ENCODE measurements at places on chromosomes 5 and 9.

DNA sequence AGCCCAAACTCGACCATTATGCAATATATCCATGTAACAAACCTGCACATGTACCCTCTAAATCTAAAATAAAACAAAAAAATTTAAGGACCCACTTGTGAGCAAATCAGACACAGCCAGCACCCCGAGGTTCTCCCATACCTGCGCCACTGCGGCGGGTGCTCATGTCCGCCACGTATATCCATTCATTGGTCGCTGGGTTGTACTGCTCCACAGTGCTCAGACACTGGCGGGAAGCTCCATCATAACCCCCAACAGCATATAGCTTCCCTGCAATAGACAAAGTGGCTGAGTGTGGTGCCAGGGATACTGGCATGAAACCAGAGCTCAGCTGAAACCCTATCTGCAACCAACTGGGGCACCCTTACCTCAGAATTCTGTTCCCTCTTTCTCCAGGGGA is 102.0 kb downstream of the KLHL3 start:
- DNase-seq: no peak

GRCh38 chr5:90640484-90641059 is 82.0 kb downstream of the ADGRV1 start:
- no peak for DNase-seq

DNA sequence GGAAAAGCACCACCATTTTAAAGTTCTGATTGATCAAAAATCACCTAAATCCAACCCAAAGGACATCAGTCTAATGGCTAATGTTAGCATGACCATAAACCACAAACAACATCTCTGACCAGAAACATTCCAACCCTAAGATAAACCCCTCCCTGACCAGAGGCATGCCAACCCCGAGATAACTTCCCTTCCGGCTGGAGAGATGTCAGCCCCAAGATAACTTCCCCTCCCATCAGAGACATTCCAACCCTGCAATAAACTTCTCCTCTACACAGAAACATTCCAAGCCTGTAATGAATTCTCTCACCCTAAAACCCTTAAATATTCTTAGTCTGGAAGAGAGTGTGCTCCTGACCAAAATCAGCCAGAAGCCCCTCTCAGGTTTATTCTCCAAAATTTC is 364.3 kb downstream of the KCNN2 start:
- DNase-seq: no peak

DNA sequence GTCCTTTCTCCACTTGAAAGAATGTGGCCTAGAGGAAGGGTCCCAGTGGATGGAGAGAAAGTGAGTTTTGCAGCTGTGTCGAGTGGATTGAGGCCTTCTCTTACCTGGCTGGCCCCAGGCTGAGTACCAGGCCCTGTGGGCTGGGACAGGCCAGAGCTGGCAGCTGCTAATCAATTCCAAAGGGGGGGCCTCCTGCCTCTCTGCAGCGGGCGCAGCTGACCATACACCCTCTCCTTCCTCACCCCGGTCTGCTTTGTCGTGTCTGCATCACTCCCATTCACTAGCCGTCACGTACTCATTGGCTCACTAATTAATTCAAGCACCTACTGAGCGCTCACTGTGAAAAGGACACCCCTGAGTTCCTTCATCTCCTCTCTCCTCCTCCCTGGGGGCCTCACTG is 58.4 kb upstream of the PITX1 start:
- no peak for DNase-seq

- no peak for DNase-seq
These were observed 124.2 kb downstream of the WNK2 start for GRCh38 chr9:93308158-93308602.

GRCh38 chr9:91426123-91426745 is 2.6 kb upstream of the NFIL3 start:
- no peak for DNase-seq

DNA sequence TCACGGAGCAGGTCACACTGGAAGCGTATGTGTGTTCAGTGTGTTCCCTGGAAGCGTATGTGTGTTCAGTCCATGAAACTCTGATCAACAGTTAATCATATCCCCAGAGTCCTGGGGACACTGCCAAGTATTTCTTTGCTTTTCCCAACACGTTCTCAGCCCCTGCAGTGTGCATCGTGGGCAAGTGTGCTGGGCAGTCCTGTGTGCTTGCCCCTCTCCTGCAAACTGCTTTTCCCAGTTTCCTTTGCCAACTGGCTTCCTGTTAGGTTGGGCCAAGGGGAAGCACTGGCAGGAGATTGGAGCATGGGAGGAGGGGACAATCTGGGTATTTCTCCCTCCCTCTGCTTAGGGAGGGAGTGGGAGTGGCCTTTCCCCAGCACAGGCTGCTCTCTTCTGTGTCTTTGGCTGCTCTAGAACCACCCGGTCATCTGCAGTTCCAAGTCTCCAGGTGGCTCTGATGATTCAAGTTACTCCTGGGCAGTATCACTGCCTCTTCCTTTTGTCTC is 36.8 kb upstream of the NEK6 start:
- no peak for DNase-seq

- DNase-seq: no peak
These were observed 59.7 kb downstream of the PRELID2 start for GRCh38 chr5:145775411-145775810.

GRCh38 chr5:21236971-21237427 is 1249.0 kb upstream of the CDH18 start:
- DNase-seq: no peak

DNA sequence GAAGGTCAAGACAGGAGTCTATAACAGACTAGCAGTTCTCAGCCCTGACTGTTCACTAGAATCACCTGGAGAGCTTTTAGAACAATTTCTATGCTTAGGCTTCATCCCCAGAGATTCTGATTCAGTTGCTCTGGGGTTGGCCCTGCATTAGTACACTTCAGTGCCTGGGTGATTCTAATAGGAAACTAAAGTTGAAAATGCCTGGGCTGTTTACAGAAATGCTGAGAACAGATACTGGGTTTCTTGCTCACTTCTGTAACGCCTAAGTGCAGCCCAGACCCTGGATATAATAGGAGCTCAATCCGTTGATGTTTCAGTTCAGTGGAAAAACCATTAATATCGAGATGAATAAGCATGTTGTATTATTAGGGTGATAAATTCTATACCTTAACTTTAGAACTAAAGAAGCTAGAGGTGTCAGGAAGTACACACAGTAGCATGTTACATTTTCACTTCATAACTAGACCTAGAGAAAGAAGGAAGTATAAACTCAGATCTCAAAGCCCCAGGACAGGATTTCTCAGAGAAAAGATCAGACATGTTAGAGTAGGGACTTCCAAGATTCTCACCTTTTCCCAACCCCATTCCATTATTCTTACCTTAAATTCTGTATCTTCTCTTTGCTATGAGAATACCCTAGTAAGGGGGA is 20.4 kb downstream of the HAVCR2 start:
- DNase-seq: no peak

DNA sequence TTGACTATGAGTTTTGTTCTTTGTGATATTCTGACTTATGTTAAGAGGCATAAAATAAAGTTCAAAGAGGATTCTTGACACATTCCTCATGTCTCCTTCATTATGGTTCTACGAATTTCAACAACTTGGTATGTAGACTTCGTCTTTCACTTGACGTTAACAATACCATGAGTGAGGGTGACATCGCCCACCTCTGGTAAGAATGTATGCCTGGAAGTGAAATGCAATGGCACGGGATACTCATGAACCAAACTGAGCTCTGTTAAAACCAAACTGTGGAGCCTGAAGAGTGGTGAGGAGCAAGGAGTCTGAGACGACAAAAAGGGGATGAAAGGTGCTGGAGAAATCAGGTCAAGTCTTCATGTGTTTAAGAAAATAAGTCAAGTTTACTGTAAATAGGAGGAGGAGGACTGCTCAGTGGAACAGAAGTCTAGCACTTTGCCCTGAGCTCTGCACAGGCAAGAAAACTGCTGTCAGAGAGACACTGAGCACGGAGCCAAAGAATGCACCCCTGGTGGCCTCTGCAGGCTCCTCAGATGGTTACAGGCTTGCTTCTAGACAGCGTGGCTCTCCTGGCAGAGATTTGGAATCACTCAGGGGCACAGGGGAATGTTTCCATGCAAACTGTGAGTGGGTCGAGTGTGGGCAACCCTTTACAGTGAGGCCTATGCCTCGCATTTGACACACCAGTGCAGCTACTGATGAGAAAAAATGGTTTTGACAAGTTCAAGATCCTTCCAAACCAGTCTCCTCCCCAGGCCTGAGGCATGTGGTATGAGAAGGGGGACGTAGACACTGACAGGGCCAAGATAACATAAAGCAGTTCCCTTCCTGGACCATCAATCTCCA is 470.1 kb downstream of the IRX1 start:
- no peak for DNase-seq
